ENCODE measurements at places on chromosomes 7 and 10.

- DNase-seq, result no peak
Measured at GRCh38 chr7:4861673-4862072, at the start of gene PAPOLB. TSS of gene PAPOLB (minus strand) at chr7:4862030. CDS start at chr7:4861810, 220 bp downstream.

DNA sequence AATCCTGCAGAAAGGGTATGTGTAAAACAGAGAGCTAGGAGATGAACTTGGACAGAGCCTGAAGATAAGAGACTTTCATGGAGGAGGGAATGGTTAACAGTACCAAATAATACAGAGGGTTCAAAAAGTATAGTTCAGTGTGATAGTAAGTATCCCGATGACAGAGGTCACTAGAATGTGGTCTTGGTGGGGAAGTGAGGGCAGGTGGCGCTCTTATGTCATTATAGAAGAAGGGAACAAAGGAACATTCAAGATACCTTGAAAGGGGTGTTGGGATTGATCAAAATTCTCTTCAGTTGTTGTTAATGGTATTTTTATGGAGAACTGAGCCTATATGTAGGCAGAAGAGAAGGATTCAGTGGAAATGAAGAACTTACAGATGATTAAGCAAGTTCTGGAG, 312.5 kb downstream of the SUGCT start:
- DNase-seq, result no peak

DNA sequence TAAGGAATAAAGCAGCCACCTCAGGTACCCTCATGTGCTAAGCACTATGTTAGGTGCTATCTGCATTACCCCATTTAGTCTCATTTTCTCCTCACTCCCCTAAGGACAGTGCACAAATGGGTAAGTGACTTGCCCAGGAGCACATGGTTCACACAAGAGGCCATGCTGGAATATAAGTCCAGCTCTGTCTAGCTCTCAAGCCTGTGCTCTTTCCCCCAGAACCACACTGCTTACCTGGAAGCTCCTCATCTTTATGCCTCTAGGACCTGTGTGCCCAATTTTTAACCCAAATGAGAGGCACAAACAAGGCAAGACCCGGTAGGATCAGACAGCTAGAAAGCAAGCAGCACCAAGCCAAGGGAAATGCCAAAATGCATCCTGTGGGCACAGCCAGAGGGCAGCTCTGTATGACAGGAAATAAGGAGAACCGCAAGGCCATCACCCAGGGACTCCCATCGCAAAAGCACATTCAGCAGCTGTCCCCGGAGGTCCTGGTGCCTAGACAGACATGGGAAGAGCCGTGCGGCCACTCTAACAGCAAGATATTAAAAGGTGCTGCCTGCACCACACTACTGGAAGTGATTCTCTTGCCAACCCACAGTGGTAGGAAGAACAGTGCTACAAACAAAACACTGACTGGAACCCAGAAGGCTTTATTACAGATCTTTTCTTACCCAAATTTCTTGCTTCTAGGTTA, 88.1 kb downstream of the GSAP start:
- DNase-seq, result no peak

DNA sequence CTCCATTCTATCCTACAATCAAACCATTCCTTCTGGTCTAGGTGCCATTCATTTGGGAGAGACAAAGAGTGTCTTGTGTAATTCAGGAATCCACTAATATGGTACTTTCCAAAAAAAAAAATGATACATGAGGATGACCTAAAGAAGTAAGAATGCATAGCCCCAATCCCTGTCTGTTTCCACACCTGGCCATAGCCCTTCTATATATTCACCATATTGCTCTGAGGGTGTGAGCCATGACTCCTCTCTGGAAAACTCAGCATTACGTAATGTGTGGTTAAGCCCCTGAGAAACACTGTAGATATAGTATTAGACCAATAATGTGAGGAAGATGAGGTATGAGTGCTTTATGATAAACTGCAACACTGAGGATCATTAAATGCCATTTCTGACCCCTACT, 592.7 kb downstream of the INHBA start:
- DNase-seq, result no peak

GRCh38 chr7:81776161-81776560, 6.3 kb upstream of the HGF start:
- no peak for DNase-seq

DNA sequence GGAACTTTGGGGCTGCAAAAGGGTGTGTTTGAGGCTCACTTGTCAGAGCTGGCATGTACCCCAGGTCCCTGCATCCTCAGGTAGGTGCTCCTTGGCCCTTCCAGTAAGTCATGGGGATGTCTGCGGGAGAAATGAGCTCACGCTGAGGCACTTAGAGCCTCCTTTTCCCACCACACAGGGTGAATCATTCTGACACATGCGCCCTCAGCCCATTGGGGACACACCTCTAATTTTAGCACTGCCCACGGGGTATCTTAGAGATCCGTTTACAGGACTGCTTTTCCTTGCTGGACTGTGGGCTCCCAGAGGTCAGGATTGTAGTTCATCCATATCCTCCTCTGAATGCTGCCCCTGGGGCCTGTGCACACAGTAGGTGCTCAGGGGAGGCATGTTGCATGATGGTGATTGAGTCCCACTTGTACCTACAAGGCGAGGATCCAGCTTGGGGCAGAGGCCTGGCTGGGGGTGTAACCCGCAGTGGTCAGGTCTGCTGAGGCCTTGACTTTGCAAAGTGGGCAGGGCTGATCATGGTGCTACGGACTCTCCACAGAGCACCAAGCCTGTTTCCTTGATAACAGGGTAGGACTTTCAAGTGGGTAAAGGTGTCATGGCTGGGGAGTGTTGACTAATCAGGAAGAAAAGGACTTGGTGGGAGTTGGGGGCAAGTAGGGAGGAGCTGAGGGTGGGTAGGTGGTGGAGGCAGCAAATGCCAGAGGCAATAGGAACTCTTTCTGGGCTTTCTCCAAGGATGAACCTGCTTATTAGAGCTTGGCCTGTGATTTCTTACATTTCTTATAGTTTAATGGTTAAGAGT, 5.8 kb downstream of the TSPAN15 start:
- no peak for DNase-seq

GRCh38 chr7:27409776-27410175, 167.2 kb downstream of the EVX1 start:
- DNase-seq, result no peak

- DNase-seq, result no peak
Measured at GRCh38 chr7:138872576-138872975, 74.6 kb upstream of the ATP6V0A4 start.
